NT2/D1 (cell line): ENCODE measurements at places on chromosomes 11 and 22.

- DNase-seq = no peak
These were observed 104.3 kb downstream of the GAB2 start for GRCh38 chr11:78313181-78313795.

DNA sequence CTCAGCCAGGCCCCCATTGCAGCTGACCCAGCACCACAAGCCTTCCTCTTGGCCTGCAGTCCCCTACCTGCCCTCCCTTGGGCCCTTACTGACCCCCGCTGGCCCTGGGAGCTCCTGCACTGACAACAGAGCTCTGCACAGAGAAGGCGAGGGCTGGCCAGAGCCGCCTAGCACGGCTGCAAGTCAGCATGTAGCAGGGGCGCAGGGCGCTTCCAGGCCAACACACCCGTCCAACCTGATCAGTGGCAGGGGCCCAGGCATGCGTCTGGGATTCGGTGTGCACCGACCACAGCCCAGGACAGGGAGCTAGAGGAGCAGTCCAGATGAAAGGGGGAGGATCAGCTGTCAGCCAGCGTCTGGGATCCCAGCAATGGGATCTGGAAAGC lies 7.6 kb downstream of the WNT7B start:
- DNase-seq = no peak

- no peak for DNase-seq
These were observed 232.0 kb downstream of the BUD13 start for GRCh38 chr11:116540645-116541304.

- DNase-seq = no peak
These were observed 163.8 kb downstream of the FAT3 start for GRCh38 chr11:92388380-92388779.

DNA sequence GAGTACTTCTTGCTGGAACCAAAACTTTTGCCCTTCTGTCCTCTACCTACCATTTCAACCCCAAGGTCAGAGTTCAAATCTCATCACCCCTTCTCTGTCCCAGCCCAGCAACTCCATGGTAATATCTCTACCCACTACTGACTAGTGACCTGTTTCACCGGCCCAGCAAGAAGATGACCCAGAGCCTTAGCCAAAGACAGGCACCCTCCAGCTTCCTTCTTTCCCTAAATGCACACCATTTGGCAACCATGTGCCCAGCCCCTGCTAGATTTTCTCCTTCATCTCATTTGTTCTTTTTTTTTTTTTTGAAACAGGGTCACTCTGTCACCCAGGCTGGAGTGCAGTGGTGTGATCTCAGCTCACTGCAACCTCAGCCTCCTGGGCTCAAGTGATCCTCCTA lies 14.9 kb downstream of the ARAP1 start:
- DNase-seq = no peak

DNA sequence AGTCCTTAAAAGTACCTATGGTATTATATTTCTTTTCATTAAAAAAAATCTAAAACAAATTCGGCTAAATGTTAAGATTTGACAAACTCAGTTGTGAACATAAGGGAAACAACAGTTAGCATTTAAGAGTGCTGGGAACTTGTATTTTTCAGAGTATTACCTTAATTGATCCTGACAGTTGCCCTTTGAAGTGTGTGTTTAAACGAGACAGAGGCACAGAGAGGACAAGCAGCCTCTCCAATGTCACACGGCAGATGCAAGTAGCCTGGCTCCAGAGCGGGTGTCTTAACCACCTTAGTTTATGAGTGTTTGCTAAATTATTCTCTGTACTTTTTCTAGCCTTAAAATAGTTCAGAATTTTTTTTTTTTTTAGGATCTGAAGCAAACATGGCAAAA lies 80.9 kb downstream of the TIMP3 start:
- no peak for DNase-seq

DNA sequence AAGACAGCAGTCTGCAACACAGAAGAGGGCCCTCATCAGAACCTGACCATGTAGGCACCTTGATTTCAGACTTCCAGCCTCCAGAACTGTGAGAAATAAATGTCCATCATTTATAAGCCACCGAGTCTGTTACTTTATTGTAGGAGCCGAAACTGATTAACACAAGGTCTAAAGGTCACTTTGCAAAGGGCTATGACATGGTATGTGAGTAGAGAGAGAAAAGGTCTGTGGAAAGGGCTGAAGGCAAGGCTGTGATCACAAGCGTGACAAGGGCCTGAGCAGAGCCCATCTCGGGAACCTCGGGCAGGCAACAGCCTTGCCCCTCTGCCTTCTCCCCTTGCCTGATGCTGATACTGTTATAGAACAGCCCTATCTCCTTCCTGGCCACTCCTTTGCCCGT lies 73.4 kb upstream of the TEAD1 start:
- no peak for DNase-seq

DNA sequence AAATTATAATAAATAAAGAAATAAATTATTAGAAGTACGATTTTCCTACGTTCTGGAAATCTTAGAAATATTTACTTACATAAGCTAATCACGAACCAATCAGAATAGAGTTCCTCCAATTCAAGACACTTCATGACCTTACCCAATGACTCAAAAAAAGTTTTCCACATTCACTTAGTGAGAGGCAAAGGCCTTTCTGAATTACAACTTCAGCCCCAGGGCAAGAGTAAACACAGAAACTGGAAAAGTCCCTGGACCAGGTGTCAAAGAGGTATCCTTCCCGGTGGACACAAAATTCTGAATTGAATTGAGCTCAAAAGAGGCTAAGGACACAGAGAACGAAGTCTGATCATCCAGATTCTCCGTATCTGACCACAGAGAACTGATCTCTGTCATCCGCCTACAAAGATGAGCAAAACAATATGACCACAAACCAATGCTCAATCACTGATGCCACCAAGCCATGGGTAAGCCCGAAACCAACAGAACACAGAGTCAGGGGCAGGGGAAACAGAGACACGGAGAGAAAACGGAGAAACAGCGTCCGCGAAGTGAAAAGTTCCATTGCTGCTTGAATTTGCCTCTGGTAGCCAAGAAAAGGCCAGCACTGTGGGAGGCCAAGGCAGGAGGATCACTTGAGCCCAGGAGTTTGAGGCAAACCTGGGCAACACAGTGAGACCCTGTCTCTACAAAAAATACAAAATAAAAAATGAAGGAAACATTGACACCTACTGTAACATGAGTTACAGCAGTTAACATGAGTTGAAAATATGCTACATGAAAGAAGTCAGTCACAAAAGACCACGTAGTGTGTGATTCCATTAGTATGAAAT lies 6.8 kb downstream of the BID start:
- DNase-seq = no peak

DNA sequence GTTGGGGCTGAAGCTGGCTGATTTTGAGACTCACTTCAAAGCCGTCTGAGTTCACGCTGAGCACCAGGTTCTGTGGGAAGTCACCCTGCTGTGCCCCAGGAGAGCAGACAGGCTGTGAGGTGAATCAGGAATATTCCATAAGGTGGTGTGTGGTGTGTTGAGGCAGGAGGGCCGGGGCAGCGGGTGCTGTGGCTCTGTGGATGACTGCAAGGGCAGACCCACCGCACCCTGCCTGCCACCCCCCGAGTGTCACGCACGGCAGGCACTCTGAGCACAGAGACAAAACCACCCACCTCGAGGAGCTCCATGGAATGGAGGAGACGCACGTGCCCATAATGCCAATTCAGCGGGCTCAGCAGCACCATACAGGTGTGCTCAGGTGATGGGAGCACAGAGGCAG lies 147.8 kb downstream of the PKNOX2 start:
- no peak for DNase-seq

- DNase-seq = no peak
These were observed 569.7 kb downstream of the NTM start for GRCh38 chr11:131940126-131940525.

GRCh38 chr22:35861451-35861850 lies 143.8 kb downstream of the APOL5 start:
- DNase-seq = no peak

DNA sequence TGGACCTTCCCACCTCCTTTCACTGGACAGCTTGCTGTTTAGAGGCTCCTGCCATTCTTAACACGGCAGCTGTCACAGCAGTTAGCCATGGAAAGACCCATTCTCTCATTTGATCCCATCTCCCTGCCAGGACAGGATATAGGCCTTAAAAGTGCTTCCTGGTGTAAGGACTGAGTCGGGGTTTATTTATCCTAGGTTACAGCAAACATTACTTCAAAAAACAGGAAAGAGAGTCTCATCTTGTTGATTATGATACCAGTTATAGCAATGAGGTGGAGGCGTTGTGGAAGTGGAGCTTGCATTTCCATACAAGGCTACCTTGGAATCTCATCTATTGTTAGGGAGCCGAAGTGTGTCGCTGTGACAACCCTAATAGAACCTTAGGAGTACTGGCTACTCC lies 17.4 kb upstream of the ETS1 start:
- no peak for DNase-seq

DNA sequence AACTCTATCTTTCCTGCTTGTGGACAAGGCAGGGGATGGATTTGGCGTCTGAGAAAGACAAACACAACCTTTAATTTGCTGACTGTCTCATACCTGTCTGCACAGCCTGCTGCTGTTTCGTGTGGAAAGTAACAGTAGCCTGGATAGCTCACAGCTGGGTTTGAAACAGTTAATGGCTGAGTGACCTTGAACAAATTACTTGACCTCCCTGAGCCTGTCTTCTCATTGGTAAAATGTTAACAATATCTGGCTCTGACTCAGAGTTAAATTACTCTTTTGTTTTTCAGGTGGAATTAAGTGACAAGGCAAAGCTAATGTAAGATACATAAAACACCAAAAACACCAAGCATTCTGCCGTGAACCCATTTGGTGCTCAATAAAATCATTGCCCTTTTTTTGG lies 41.1 kb upstream of the ADA2 start:
- no peak for DNase-seq

DNA sequence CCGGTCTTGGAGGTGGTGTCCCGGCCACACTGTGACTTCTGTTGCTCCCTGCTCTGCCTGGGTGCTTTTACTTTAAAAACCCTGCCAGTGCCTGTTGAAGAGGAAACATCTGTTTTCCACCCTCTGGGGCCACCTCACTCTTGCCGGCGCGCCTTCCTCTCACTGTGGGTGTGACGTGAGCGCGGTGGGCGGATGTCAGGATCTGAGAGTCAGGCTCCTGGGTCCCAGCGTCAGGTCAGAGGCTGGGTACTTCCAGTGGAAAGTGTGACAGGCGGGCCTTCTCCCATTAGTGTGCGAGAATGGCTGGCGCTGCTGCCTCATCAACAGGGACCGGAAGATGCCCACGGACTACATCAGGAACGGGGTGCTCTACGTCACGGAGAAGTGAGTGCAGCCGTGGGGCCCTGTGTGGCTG lies 54.2 kb downstream of the GRAMD4 start:
- no peak for DNase-seq

GRCh38 chr11:6650980-6651379 lies 4.6 kb downstream of the DCHS1 start:
- DNase-seq = no peak

- DNase-seq = no peak
These were observed 201.1 kb downstream of the CADM1 start for GRCh38 chr11:115302946-115303703.

DNA sequence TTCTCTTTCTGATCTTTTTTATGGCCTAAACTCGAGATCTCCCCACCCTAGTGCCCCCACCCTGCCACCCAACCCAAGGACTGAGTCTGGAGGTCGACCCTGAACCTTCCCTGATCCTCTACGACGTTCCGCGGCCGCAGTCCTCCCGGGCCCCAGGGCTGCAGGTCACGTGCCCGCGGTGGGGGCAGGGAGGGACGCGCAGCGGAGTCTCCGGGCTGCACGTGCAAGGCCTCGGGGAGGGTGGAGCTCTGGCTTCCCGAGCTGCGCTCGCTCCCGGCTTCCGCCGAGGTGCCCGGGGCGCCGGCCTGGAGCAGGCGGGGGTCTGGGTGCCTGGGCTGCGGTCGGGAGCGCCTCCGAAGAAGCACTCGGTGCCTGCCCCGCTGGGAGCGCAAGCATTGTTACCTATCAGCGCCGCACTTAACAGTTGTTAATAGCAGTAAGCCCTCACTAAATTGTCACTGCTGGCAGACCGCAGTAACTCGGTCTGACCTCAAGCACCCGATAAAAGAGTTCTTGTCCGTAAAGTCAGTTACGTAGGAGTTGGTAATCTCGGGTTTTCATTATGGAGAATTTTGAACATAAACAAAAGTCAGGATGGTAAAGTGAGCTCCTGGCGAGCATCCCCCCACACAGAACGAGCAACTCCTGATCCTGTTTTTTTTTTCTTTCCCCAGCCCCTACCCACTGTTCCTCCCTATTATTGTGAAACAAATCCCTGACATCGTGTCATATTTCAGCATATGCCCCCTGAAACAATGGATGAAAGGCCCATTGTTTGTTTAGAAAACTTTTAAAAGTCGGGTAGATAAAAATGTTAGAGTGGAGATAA lies 69.7 kb upstream of the EP300 start:
- peak; percentile 75 for DNase-seq

- no peak for DNase-seq
These were observed 60.8 kb downstream of the MYO7A start for GRCh38 chr11:77188633-77189491.

GRCh38 chr11:107999759-108000455 lies 8.8 kb upstream of the CUL5 start:
- DNase-seq = peak; percentile 77

GRCh38 chr22:39234867-39235687 lies 9.7 kb downstream of the PDGFB start:
- no peak for DNase-seq

GRCh38 chr11:2149864-2150847 lies 10.9 kb downstream of the INS start:
- DNase-seq = peak; percentile 70

DNA sequence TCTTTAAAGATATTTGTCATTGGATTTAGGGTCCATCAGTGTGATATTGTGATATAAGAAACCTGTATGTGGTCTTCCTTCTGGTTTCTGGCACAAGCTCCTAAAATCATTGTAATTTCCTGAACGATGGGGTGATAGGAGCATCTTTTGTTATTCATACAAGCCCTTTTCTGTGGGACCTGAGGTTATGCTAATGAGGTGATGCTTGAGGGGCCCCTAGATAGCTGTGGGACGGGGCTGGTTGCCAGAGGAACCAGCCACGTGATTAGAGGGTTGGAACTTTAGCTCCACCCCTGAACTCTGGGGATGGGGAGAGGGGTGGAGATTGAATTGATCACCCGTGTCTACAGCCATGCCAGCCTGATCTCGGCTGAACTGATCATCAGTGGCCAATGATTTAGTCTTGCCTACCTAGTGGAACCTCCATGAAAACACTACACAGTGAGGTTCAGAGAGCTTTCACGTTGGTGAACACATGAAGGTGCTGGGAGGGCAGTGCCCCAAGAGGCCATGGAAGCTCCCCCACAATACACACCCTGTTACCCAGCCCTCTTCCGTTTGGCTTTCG lies 62.8 kb downstream of the BCR start:
- peak; percentile 78 for DNase-seq

GRCh38 chr11:10800292-10800691 lies 8.4 kb downstream of the EIF4G2 start:
- no peak for DNase-seq

GRCh38 chr11:2185324-2186085 lies 13.9 kb upstream of the TH start:
- no peak for DNase-seq

GRCh38 chr11:128411812-128412211 lies 175.5 kb downstream of the ETS1 start:
- no peak for DNase-seq

GRCh38 chr11:47854667-47855066 lies 6.5 kb upstream of the NUP160 start:
- no peak for DNase-seq

GRCh38 chr11:121520243-121521144 lies 67.7 kb upstream of the SORL1-AS1 start:
- DNase-seq = no peak

GRCh38 chr22:22993184-22993583 lies 77.1 kb upstream of the GNAZ start:
- no peak for DNase-seq
